ENCODE measurements at places on chromosomes 12 and 14. TPM values are rescaled to one million over a fixed set of nuclear protein-coding genes. Genes with fewer than 3 reads are reported as not detected.

DNA sequence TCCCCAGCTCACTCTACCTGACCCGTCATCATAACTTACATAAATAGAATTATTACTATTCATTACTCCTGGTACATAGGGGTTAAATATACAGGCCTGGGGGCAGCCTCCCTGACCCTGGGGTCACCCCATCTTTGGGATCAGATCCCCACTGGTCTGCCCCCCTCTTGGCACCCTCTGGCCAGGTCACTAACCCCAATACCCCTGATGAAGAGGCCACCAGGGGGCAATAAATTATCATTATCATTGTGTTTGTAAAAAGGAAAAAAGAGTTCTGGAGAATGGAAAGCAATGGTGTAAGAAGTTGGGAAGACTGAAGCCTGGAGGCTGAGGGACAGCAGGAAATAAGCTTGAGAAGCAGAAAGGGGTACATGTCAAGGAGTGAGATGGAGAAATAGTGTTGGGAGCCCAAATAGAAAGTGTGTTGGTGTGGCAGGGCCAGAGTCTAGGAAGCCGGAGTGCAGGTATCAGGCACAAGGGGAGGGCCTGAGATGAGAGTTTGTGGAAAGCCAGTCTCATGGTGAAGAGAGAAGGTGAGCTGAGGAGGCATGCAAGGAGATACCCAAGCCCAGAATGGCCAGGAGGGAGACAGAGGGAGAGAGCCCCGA lies 6.1 kb upstream of the AAAS start:
- DNase-seq: no peak

DNA sequence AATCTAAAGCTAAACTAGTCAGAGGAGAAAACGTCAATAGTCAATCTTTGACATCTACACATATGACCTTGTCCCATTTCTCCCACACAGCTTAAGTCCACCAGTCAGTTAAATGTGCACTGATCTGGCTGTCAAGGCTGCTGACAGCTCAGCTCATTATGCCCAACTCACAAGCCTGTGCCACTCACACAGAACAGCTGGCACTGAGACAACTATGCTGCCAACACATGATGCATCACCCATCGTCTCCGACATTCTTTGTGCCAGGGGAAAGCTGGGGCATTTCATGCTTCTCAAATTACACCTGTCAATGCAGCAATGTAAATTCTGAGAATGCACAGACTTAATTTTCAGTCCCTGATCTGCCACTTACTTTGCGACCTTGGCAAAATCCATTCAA lies 25.3 kb downstream of the GNS start:
- DNase-seq: no peak

KRT1 gene
- not detected for total RNA-seq

DNA sequence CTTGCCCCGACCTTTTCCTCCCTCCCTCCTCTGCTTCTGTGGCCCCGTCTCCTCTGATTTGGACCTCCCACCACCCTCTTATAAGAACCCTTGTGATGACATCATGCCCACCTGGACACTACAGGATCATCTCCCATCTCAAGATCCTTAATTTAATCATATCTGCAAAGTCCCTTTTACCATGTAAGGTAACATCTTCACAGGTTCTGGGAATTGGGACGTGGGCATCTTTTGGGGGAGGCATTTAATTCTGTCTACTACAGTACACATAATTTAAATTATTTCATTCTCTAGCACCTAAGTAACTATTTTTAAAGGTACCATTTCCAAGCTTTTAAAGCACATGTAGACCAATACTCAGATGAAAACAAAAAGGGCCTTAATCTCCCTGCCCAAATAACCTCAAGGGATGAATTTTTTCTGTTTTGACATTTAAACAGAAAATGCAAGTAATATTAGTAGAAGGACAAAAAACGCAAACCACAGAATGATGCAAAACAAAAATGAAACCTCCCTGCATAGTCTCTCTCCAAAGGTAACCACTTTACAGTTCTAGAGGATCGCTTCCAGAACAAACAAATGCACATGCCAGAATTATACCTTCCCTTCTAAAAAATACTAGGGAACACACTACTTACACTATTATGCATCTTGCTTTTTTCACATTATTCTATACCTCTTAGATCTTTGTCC lies 222.1 kb downstream of the AACS start:
- DNase-seq: no peak

HAL gene
- 0.06 TPM for total RNA-seq

STYK1 gene
- total RNA-seq: 0.15 TPM
